ENCODE measurements at places on chromosomes 12 and 14. TPM values are rescaled to one million over a fixed set of nuclear protein-coding genes. Genes with fewer than 3 reads are reported as not detected.

Gene HOXC12
- not detected for polyA plus RNA-seq

Gene SDSL
- 0.43 TPM for polyA plus RNA-seq

Gene EIF2S3B
- polyA plus RNA-seq = 0.41 TPM

Gene HCAR1
- polyA plus RNA-seq = not detected

Gene GZMB
- 7.9 TPM for polyA plus RNA-seq

Gene PMCH
- polyA plus RNA-seq = not detected

Gene ARHGAP9
- polyA plus RNA-seq = 129 TPM

Gene TOMM20L
- polyA plus RNA-seq = not detected

Gene SIX6
- not detected for polyA plus RNA-seq

Gene TIMM9
- polyA plus RNA-seq = 76.1 TPM

Gene KLRD1
- polyA plus RNA-seq = 13.1 TPM

Gene HVCN1
- 441 TPM for polyA plus RNA-seq

Gene B4GALNT3
- 0.89 TPM for polyA plus RNA-seq

Gene KRT82
- not detected for polyA plus RNA-seq

Gene KCNC2
- polyA plus RNA-seq = not detected

Gene ARHGEF25
- polyA plus RNA-seq = not detected

Gene PLXNC1
- 6.6 TPM for polyA plus RNA-seq

Gene STAC3
- 2.4 TPM for polyA plus RNA-seq

Gene AHNAK2
- 0.68 TPM for polyA plus RNA-seq

Gene NEUROD4
- not detected for polyA plus RNA-seq

Gene IL23A
- 12.4 TPM for polyA plus RNA-seq

Gene TAMALIN
- polyA plus RNA-seq = 6.4 TPM

Gene CFAP54
- 0.13 TPM for polyA plus RNA-seq

Gene TSPAN19
- not detected for polyA plus RNA-seq

Gene PLEKHD1
- 0.11 TPM for polyA plus RNA-seq

Gene NRL
- polyA plus RNA-seq = 2.6 TPM

Gene FAM90A1
- not detected for polyA plus RNA-seq

Gene TMEM253
- polyA plus RNA-seq = not detected

Gene TRAFD1
- polyA plus RNA-seq = 73.0 TPM

Gene TGFB3
- 0.43 TPM for polyA plus RNA-seq

Gene SOCS2
- 0.51 TPM for polyA plus RNA-seq

Gene DEGS2
- 6.5 TPM for polyA plus RNA-seq

Gene BICD1
- polyA plus RNA-seq = 19.9 TPM

Gene PRR4
- 3.5 TPM for polyA plus RNA-seq

Gene TMBIM4
- 324 TPM for polyA plus RNA-seq

Gene SPIC
- polyA plus RNA-seq = not detected

Gene E2F7
- not detected for polyA plus RNA-seq

Gene NKX2-1
- not detected for polyA plus RNA-seq

Gene FBXW8
- 11.3 TPM for polyA plus RNA-seq

Gene RFX4
- polyA plus RNA-seq = not detected

Gene OR6C74
- not detected for polyA plus RNA-seq

Gene ADAM21
- 0.18 TPM for polyA plus RNA-seq

Gene ASCL4
- polyA plus RNA-seq = not detected

Gene SLC38A4
- not detected for polyA plus RNA-seq

Gene RNF34
- 46.4 TPM for polyA plus RNA-seq

Gene GALNT16
- not detected for polyA plus RNA-seq

Gene PHC1
- polyA plus RNA-seq = 18.7 TPM

Gene KRT86
- not detected for polyA plus RNA-seq

Gene GALNT4
- 3.1 TPM for polyA plus RNA-seq

Gene HSPB8
- polyA plus RNA-seq = not detected

Gene CLEC2D
- polyA plus RNA-seq = 102 TPM

Gene TMEM233
- polyA plus RNA-seq = not detected

Gene LRFN5
- not detected for polyA plus RNA-seq

Gene GYS2
- polyA plus RNA-seq = not detected

Gene BICDL1
- polyA plus RNA-seq = 1.1 TPM
